ENCODE measurements at places on chromosomes 12 and 14. TPM values are rescaled to one million over a fixed set of nuclear protein-coding genes. Genes with fewer than 3 reads are reported as not detected.

The BRI3BP gene
- total RNA-seq = 4.5 TPM

The KRT7 gene
- total RNA-seq = 11.7 TPM

The PYGL gene
- total RNA-seq = 174 TPM

The PPM1H gene
- 5.1 TPM for total RNA-seq

The MANSC4 gene
- total RNA-seq = not detected

The PTPRR gene
- 0.32 TPM for total RNA-seq

The ERO1A gene
- 37.8 TPM for total RNA-seq

The HCAR2 gene
- total RNA-seq = 33.6 TPM

The BAG5 gene
- total RNA-seq = 55.1 TPM

The TMEM30B gene
- total RNA-seq = 4.0 TPM

The FAM181A gene
- not detected for total RNA-seq

The CLEC2A gene
- total RNA-seq = not detected

The SLCO1B3 gene
- not detected for total RNA-seq

The SALL2 gene
- 2.6 TPM for total RNA-seq

The SERPINA10 gene
- total RNA-seq = not detected

The OR4K5 gene
- not detected for total RNA-seq

The IQSEC3 gene
- 8.1 TPM for total RNA-seq

The RHOJ gene
- 14.5 TPM for total RNA-seq

The LRRIQ1 gene
- 0.19 TPM for total RNA-seq

The ATP2A2 gene
- total RNA-seq = 232 TPM

The CS gene
- total RNA-seq = 374 TPM

The ADCY6 gene
- 58.5 TPM for total RNA-seq

The KRT83 gene
- total RNA-seq = not detected

The KRT73 gene
- total RNA-seq = not detected

The PRICKLE1 gene
- 12.3 TPM for total RNA-seq

The KRT71 gene
- total RNA-seq = not detected

The TAS2R50 gene
- total RNA-seq = 2.0 TPM

The ADAM20 gene
- 1.1 TPM for total RNA-seq

The TSPAN19 gene
- not detected for total RNA-seq

The TAS2R19 gene
- 2.8 TPM for total RNA-seq

The NUP107 gene
- 50.6 TPM for total RNA-seq

The IAPP gene
- total RNA-seq = not detected

The BRF1 gene
- 34.9 TPM for total RNA-seq

The C12orf60 gene
- total RNA-seq = 0.51 TPM

The DNAI7 gene
- not detected for total RNA-seq

The FOXG1 gene
- total RNA-seq = not detected

The ZNF410 gene
- total RNA-seq = 51.1 TPM

The KRT2 gene
- not detected for total RNA-seq

The ITGA7 gene
- total RNA-seq = 536 TPM

The NCAPD2 gene
- 12.8 TPM for total RNA-seq

The WNT1 gene
- total RNA-seq = not detected

The ACOT4 gene
- 4.9 TPM for total RNA-seq

The COX6A1 gene
- 312 TPM for total RNA-seq

The KRT80 gene
- not detected for total RNA-seq

The OVCH1 gene
- 0.90 TPM for total RNA-seq

The UTP20 gene
- total RNA-seq = 18.3 TPM

The SLC25A47 gene
- not detected for total RNA-seq

The TSHR gene
- 0.39 TPM for total RNA-seq

The EIF2S3B gene
- total RNA-seq = 0.45 TPM

The DEGS2 gene
- total RNA-seq = 0.45 TPM

The GOLGA3 gene
- total RNA-seq = 78.7 TPM
